Stimulated activated CD8-positive, alpha-beta memory T cell treated with anti-CD3 and anti-CD28 coated beads, Interleukin-4, amount 100 ng/mL, for 4 hours (primary cell): ENCODE measurements at places on chromosomes 11 and 22.

DNA sequence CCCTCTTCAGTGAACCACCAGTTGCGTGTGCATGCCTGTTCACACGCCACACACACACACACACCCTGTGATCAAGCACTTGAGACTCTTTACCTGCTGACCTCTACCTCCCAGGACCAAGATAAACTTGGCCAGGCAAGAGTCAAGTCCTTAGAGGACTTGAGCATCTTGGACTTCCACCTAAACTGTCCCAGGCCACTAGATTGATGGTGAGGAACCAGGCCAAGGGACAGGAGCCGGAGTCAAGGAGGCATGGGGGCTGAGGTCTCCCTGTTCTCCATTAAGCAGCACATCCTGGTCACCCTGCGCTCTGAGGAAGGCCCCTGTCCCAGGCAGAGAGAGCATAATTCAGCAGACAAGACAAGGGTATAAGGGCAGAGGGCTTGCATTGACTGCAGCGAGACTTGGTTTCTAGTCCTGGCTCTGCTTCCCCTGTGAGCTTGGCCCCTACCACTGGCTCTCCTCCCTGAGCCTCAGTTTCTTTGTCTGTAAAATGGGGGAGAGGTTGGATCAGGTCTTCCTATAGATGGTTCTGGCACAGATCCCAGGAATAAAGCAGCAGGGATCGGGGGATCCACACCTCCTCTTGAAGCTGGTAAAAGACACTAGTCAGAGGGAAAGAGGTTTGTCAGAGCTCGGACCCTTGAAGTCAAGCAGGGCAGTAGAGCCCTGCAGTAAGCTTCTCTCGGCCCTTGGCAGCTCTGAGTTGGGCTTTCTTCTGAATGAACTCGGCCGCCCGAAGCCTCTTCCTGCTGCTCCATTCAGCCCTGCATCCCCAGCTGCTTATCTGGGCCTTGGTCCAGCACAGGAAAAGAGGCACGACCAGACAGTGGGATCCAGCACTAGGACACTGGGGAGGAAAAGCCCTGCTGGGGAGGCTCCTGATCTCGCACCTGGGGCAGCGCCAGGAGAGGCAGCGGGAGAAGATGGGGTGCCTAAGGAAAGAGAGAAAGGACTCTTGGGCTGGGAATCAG is 2.0 kb downstream of the CREB3L1 start:
- no peak for DNase-seq

- DNase-seq: no peak
Measured at GRCh38 chr11:48020092-48020755, 39.9 kb downstream of the PTPRJ start.

- DNase-seq: no peak
Measured at GRCh38 chr11:114386545-114386944, 13.8 kb downstream of the C11orf71 start.

GRCh38 chr22:23067023-23067650 is 3.2 kb upstream of the GNAZ start:
- DNase-seq: no peak

DNA sequence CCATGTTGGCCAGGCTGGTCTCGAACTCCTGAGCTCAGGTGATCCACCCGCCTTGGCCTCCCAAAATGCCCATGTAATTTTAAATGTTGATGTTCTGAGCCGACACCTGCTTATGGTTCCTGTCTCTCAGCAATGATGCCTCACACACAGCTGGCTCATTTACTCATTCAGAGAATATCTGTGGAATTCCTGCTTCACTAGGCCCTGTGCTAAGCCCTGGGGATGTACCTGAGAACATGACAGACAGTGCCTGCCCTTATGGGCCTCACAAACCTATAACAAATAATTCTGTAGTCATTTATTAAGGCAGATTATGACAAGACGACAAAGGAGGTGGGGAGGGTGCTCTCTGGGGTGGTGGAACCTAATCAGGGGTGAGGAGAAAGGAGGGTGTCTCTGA is 93.7 kb downstream of the PRR5L start:
- DNase-seq: no peak

GRCh38 chr22:46652847-46653331 is 32.7 kb downstream of the GRAMD4 start:
- no peak for DNase-seq

GRCh38 chr11:73172992-73173656 is 31.0 kb upstream of the FCHSD2 start:
- no peak for DNase-seq

GRCh38 chr11:1360181-1360834 is 29.4 kb upstream of the BRSK2 start:
- no peak for DNase-seq

DNA sequence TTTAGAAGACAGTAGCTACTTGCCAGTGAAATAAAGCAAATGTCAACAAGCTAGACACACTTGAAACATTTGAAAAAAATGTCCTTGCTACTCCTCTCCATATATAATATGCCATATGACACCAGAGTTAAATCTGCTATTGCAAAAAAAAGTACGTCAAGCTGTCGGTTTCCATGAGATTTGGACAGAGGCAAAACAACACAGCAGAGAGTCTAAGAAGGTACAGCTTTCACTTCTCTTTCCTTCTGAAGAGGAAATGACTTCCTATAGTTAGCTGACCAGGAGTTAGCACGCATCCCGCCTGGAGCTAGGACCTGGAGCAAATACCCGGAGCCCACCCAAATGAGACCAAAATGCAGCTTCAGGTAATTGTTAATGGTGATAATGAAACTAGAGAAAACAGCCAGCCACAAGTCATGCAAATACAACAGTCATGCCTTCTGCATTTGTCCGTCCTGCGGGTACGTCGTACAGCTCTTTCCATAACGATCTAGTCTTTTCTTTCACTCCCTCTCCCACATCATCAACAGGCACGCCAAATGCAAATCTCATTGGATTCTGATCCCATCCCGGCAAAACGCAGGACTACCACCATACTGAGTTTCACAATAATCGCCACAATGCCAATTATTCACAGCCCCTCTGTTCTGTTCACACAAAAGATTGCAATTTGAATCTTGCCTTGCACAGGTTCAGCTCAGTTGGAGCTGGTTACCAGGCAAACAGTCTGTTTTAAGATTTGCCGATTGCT is 395.0 kb upstream of the CCDC90B start:
- no peak for DNase-seq

GRCh38 chr11:12188548-12189317 is 78.3 kb downstream of the MICAL2 start:
- DNase-seq: no peak

- DNase-seq: no peak
Measured at GRCh38 chr11:134702827-134703226, 290.8 kb upstream of the B3GAT1 start.

- DNase-seq: no peak
Measured at GRCh38 chr22:48902983-48903650, 924.6 kb downstream of the BRD1 start.

DNA sequence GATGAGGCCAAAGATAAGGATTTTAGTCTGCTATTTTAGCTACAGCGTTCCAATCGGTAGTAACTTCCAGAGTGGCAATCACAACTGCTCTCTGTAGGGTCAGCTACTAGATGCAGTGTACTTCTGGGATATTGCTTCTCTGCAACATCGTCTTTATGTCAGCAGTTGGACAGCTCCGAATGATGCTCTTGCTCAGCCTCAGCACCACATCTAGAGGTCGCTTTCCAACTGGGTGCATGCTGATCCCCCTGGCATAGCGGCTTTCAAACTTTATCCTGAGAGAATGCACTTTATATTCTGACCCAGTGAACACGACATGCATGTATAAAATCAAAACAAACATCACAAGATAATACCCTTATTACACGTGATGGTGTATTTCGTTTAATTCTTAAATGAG is 219.6 kb downstream of the C11orf87 start:
- DNase-seq: no peak
